Stimulated activated CD8-positive, alpha-beta memory T cell treated with anti-CD3 and anti-CD28 coated beads, Interleukin-15, amount 100 ng/mL, for 48 hours (primary cell): ENCODE measurements at places on chromosomes 7 and 10.

DNA sequence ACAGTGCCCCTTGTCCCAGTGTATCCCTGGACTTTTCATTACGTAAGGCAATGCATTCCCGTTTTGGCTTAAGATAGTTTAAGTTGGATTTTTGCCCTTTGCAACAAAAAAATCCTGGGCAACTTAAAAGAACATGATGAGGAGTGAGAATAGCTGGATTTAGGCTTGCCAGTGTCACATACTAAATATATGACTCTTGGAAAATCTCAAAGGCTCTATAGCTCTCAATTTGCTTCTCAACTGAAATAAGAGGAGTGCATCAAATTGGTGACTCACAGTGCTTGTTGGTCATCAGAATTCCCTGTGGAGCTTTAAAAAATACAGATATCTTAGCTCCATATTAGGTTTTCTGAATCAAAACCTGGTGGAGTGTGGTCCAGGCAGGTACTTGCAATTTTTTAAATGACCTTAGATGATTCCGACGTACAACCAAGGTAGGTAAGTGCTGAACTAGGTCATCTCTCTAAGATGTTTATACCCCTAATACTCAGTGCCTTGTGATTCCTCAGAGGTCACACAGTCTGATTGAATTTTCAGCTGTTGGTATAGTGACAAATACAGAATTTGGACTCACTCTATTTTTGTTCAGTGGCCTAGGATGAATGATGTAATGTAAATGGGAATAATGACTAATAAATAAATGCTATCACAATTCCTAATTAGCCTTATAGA is 33.9 kb upstream of the ORC5 start:
- no peak for DNase-seq

- DNase-seq, result no peak
Measured at GRCh38 chr7:44063547-44063893, 1.8 kb downstream of the PGAM2 start.

GRCh38 chr10:12868229-12868628 is 133.3 kb downstream of the CCDC3 start:
- no peak for DNase-seq

GRCh38 chr7:51545131-51545530 is 228.5 kb upstream of the COBL start:
- DNase-seq, result no peak

DNA sequence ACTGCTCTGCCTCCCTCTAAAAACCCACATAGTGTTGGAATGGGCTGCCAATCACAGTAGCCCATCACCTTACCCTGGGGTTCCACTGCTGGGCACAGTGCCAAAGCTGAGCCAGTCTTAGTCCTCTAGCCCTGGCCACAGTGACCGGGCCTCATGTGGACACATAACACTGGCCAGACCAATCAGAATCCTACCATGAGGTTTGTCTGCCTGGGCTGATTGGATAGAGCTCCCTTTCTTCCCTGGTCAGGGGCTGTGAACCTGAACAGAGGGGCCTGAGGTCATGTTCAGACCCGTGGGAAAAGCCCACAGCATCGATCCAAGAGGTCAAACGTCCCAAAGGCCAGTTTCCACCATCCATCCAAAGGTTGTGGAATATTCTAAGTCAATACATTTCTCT is 6.1 kb downstream of the DLG5 start:
- DNase-seq, result no peak
